NCI-H82 (cell line): ENCODE measurements at places on chromosomes 12 and 14.
A peak's percentile ranks its signal among the peaks of the same experiment; 100 is the strongest.

- DNase-seq, result peak; percentile 98
Measured at GRCh38 chr12:96070670-96071279, 35.4 kb upstream of the LTA4H start.

DNA sequence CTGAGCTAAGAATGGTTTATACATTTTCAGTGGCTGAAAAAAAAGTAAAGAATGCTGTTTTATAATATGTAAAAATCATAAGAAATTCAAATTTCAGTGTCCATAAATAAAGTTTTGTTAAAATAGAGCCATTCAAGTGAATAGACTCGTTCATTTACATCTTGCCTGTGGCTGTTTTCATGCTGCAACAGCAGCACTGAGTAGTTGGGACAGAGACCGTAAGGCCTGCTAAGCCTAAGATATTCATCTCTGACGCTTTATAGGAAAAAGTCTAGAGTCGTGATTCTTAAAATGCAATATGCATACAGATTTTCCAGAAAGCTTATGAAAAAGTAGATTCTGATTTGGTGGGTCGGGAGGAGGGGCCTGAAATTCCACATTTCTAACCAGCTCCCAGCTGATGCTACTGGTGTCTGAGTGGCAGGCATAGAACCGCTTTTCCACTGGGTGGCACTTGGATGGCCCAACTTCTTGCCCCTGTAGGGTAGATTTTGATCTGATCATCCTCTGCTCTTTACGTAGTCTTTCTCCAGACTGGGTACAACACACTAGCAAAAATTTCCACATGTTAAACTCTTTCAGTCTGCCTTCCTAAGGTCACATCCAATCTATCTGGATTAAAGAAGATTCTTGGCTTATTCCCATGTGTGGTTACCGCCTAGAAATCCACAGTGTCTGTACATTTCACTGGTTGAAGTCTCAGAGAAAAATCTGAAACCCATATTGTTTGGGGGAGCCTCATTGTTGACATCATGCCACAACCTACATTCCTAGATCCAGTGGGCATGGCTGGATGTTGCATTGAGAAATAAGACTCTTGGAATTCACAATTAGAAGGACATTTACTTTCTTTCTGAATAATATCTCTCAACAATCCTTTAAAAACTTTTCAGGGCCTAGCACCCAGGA, 151.2 kb downstream of the C12orf75 start:
- no peak for DNase-seq

- no peak for DNase-seq
Measured at GRCh38 chr12:103697971-103698751, 111.1 kb downstream of the STAB2 start.

DNA sequence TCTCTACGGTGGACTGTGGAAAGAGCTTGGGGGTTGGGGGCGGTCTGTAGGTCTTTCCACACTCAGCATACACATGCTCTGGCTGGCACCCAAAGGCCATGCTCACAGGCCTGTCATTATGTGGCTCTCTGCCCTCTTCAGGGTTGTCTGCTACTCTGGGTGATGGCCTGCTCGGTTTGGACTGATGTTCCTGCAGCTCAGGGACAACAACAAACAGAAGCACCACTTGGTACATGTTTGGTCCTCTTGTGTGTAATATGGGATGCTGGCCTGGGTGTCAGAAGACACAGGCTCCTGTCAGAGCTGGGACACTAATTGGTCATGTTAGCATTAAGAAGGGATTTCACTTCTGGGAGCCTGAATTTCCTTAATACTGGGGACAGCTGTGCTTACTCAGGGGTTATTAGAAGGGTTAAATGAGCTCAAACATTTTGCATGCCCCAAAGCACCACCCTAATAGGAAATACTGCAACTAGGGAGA, 32.7 kb upstream of the SELPLG start:
- peak; percentile 96 for DNase-seq

- DNase-seq, result no peak
Measured at GRCh38 chr12:68391937-68392336, 59.8 kb upstream of the MDM1 start.

GRCh38 chr12:57868221-57868620, 21.7 kb upstream of the CTDSP2 start:
- DNase-seq, result no peak

DNA sequence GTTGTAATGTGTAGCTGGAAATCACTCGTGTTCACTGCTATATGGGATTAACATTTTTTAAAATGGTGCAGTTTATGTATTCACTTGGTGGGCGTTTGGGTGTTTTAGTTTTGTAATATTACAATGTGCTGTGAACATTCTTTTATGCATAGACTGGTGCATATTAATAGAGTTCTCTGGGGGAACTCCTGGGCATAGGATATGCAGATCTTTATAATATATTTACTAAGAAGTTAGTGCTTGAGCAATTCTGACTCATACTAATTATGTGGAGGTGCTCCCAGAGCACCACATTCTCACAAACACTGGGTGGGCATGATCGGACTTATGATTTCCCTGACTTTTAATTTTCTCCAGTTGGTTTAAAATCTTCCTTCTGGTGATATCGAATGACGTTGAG, 342.3 kb downstream of the PDZRN4 start:
- DNase-seq, result no peak

DNA sequence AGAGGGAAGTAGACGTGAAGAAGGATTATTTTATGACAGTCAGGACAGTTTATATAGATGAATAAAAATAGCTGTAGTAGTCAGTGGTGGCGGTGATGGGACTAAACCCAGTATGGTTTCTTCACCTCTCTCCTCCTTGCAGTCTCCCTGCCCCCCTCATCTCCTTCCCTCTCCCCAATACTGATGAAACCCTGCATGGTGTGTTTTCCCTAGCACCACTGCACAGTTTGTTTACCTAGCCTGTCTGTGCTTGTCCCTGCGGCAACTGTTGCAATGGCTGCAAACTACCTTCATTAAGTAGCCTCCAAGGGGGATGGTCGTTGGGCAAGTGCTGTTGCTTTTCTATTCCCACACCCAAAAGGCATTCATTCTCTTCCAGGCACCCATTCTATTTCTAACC, 14.7 kb downstream of the PCBP2 start:
- DNase-seq, result no peak

GRCh38 chr12:20489645-20490044, 121.3 kb downstream of the PDE3A start:
- peak; percentile 68 for DNase-seq

DNA sequence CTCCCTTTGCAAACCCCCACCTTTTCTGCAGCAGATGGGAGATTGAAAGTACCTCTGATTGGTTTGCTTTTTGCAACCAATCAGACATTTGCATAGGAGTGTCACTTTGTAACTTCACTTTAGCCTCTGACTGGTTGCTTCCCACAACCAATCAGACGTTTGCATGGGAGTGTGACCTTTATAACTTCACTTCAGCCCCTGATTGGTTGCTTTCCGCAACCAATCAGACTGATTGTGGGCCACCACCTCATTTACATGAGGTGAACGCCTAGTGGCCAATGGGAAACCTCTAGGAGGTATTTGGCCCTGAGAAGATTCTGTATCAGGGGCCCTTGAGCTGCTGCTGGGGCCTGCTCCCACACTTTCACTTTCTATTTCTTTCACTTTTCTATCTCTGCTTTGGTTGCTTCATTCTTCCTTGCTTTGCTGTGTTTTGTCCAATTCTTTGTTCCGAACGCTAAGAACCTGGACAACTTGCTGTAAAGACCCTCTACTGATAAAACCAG, 106.0 kb upstream of the PRICKLE1 start:
- no peak for DNase-seq

DNA sequence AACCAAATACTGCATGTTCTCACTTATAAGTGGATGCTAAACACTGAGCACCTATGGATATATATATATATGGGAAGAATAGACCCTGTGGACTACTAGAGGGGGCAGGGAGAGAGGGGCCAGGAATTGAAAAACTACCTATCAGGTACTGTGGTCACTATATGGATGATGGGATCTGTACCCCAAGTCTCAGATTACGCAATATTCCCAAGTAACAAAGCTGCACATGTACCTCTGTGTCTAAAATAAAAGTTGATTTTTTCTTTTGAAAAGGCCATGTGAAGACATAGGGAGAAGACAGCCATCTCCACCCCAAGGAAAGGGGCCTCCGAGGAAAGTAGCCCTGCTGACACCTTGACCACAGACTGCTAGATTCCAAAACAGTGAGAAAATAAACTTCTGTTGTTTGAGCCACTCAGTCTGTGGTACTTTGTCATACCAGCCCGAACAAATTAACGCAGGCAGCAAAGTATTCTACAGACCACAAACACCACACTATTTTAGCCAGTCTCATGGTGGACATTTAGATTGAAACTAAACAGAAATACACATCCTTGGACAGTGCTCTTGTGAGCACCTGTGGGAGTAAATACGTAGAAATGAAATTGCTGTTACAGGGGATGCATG, 197.1 kb downstream of the EFCAB11 start:
- DNase-seq, result no peak

- no peak for DNase-seq
Measured at GRCh38 chr14:46651526-46652144, at the start of gene RPL10L. Gene RPL10L (minus strand): TSS chr14:46651781. CDS start chr14:46651736, 45 bp downstream.

DNA sequence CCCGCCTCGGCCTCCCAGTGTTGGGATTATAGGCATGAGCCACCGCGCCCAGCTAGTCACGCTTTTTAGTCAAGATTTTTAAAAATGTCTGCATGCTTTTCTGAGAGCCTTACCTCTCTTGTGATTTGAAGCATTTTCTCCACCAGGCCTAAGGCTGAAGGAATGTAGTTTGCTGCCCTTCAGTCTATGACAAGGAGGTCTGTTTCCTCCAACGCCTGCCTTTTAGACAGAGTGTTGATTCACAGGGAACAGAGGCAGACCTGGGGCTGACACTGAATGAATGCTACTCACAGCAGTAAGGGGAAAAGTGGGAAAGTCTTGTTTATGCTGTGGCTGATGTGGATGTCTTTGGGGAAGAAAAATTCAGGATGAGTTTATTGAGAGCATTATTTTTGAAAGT, 27.2 kb upstream of the MDM2 start:
- DNase-seq, result no peak
